ENCODE measurements at places on chromosomes 1 and 21.

DNA sequence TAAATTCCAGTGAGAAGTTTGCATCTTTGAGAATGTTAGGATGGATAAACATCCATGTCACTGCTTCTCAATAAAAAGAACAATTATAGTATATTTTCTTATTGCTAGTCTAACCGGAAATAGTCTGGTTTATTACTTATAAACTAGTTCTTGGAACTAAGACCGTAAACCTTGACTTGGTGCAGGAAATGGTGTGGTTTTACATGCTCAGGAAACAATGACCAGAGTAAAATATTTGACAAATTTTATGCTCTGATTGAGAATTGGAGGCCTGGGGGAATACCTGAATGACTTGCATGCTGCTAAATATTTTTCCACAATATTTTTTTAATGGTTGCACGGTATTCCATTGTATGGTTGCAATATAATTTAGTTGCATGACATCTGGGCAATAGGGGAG lies 76.3 kb downstream of the XCL2 start:
- no peak for DNase-seq

GRCh38 chr1:15884477-15884876 lies 37.0 kb downstream of the SPEN start:
- no peak for DNase-seq

GRCh38 chr21:25979845-25980616 lies 190.5 kb downstream of the APP start:
- no peak for DNase-seq

DNA sequence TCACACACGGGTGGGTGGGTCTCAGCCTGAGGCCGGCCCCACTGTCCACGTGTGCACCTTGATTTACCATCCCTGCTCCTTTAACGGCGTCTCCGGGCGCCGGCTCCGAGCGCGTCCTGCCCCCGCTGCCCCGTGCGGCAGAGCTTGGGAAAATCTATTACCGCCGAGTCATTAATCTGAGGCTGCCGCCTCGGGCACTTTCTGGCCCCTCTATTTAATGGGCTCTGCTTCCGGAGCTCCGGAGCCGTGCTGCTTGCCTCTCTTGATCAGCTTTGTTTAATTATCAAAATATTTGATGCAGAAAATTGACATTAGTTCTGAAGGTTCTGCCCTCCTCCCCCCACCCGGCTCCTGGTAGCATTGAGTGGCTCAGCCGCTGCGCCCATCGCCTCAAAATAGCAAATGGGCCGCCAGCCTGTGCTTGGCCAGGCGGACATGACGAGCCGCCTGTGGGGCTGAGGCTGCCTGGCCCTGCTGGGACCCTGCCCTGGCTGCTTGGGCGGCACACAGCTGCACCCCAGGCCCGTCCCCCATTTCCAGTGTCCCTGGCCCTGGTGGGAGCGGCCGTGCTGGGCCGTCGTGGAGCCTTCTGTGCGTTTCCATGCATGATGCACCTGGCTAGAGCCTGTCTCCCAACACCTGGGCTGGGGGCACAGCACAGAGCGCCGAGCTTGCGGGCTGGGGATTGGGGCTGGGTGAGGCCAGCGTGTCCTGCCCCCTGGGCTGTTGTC lies 81.6 kb upstream of the TTC34 start:
- DNase-seq = no peak

DNA sequence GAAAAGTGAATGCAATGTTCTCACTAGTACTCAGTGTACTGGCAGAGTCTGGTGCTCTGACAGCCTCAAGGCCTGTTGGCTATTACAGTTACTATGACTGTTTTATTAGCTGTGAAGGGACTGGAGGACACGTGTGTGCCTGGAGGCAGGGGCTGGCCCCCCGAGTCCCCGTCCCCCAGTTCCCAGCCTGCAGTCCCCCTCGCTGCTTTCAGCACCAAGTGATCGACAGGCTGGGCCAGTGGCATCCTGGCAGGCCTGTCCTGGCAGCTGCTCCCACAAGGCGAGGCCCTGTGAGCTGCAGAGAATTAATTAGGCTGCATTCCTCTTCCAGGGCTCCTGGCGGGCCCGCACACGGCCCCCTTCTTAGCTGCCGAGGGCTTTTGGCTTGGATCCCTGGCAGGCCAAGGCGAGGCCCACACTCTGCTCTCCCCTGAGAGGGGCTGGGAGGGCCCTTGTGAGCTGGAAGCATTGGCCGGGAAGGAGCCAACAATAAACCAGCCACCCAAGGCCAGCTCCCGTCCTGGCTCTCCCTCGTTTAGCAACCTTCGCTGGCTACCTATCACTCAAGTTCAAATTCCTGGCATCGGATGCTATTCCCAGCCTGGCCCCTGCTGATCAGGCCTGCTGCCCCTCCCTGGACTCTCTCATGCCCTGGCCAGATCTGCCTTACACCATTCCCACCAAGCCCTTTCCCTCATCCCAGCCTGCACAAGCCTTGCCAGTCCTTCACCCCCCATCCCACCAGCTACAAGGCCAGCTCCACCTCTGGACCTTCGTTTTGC lies 9.8 kb downstream of the EDN2 start:
- no peak for DNase-seq

DNA sequence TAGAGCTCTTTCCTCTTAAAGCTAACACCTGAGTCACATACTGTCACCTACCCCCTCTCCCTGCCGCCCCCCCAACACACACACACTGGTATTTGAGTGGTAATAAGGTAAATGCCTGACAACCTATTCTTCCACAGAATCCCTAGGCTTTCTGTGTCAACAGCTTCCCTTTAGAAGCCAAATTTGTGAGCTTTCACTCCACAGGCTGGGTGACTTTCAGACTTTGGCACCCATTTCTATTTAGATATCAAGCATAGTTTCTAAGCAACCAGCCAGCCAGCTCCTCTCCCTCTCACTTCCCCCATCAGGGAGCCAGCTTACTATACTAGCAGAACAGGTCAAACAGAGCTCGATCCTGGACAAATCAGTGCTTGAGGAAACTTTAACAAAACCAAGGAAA lies 3.2 kb upstream of the C1orf74 start:
- DNase-seq = no peak

GRCh38 chr1:246104927-246105326 lies 402.2 kb downstream of the SMYD3 start:
- DNase-seq = no peak

- DNase-seq = no peak
These were observed 20.4 kb upstream of the C1orf105 start for GRCh38 chr1:172399756-172400721.

GRCh38 chr1:227175611-227176010 lies 142.7 kb downstream of the CDC42BPA start:
- DNase-seq = no peak
